Suppressor macrophage treated with lipopolysaccharide for 1 hour (primary cell): ENCODE measurements at places on chromosomes 16 and 17.
A peak's percentile ranks its signal among the peaks of the same experiment; 100 is the strongest.

GRCh38 chr16:66740533-66740932 is 10.9 kb downstream of the DYNC1LI2 start:
- peak; percentile 33 for DNase-seq

GRCh38 chr17:8823279-8823678 is 24.1 kb upstream of the MFSD6L start:
- DNase-seq: no peak

GRCh38 chr17:56918916-56919315 is 5.1 kb upstream of the TRIM25 start:
- DNase-seq: peak; percentile 97

DNA sequence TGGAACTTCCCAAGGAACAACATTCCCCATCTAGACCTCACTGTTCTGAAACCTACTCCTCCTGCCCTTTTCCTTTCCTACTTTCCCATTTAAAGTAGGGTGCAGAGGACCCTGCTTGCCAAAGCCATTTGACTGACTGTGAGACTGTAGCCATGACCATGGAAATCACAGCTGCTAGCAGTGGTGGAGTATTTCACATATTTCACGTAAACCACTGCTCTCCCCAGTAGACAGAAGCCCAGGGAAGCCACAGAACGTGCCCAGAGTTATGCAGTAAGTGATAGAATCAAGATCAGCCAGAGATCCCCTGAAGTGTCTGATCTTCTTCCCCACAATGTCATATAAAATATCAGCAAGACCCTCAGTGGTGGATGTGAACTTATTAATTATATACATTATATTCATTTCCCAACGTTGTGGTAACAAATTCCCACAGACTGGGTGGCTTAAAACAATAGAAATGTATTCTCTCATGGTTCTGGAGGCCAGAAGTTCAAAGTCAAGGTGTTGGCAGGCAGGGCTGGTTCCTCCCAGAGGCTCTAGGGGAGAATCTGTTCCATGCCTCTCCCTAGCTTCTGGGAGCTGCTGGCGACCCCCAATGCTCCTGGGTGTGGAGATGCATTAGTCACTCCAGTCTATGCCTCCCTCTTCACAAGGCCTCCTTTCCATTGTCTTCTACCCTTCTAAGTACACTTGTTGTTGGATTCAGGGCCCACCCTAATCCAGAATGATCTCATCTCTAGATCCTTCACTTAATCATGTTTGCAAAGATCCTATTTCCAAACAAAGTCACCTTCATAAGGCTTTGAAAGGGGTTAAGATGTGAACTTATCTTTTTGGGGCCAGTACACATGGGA is 20.7 kb upstream of the PRM1 start:
- DNase-seq: no peak

GRCh38 chr17:72952641-72953315 is 139.7 kb downstream of the SLC39A11 start:
- DNase-seq: no peak

GRCh38 chr17:27226611-27227230 is 67.2 kb upstream of the WSB1 start:
- peak; percentile 38 for DNase-seq
